Hypothalamus (tissue), 51 donors: ENCODE measurements at places on chromosomes 12 and 14.

DNA sequence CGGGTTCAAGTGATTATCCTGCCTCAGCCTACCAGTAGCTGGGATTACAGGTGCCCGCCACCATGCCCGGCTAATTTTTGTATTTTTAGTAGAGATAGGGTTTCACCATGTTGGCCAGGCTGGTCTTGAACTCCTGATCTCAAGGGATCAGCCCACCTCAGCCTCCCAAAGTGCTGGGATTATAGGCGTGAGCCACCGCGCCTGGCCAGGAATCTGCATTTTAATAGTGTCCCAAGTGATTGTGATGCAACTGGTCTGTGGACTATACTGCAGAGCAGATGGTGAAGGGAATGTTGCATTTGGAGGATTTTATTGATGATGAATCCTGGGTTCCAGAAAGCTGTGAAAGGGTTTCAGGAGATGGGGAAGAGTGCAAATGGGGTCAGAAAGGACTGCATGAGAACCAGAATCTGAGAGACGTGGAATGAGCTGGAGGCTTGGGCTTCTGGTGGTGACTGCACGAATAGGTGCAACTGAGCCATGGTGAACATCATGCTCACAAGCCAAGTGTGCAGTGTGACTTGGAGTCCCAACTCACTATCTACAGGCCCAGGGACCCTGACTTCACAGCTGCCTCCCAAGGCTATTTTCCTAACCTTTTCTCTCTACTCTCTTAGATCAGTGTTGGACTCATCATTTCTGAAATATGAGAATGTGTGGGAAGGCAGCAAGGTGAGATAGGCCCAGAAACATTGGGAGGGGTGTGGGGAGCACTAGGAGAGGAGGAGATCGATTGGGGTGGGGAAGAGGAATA, 4.5 kb downstream of the RPS26 start:
- no peak for DNase-seq

DNA sequence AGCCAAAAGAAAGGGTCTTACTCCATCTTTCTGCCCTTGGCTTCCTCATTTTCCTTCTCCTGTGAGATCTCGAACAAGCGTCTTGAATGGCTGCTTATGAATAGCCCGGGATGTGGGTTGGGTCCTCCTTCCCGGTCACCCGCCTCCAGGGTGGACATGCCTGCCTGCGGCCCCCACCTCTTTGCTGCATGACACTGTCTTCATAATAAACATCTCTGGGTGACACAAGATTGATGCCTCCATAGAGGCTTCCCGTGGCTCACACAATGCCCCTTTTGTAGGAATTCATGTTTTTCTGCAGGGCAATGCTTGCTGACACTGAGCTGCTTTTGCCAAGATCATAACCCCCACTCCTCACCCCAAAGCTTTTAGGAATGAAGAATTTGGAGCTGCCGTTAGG, 125.9 kb downstream of the ZNF664 start:
- no peak for DNase-seq

DNA sequence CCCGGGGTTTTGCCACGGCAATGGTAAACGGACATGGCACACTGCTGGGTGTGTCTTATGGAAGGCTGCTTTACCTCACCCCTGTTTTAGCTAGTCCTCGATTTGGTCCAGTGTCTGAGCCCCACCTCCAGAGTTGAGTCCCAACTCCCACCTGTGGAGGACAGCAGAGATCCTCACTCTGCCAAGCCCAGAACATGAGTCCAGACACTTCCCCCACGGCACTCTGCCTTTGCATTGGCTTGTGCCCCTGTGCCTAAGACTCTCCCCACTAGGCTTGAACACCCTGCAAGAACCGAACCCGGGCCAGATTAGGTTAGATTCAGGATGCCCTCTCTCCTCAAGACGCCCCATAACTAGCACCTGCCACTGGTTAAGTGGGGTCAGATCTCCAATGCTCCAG, 59.8 kb upstream of the C14orf180 start:
- DNase-seq = no peak

GRCh38 chr14:98168211-98168985, 1103.6 kb downstream of the BCL11B start:
- no peak for DNase-seq

- no peak for DNase-seq
Observed at GRCh38 chr12:103519632-103520031, 23.9 kb upstream of the C12orf42 start.

- DNase-seq = peak; percentile 66
Observed at GRCh38 chr14:68979021-68979721, at the start of gene ACTN1. TSS of gene ACTN1 (minus strand) at chr14:68979302. CDS start at chr14:68979056, 246 bp downstream.

- peak; percentile 42 for DNase-seq
Observed at GRCh38 chr14:21913759-21914158, 240.1 kb upstream of the OR4E1 start.

GRCh38 chr14:64369201-64369600, 19.0 kb upstream of the MTHFD1 start:
- DNase-seq = no peak

DNA sequence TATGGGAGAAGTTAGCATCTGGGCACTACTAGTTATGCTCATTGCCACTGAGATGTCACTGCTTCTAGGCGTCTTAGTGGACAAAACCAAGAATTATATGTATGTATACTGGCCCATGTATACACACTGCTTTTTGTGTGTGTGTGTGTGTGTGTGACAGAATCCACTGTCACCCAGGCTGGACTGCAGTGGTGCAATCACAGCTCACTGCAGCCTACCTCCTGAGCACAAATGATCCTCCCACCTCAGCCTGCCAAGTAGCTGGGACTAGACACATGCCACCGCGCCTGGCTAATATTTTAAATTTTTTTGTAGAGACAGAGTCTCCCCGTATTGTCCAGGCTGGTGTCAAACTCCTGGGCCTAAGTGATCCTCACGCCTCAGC, 25.2 kb downstream of the LIMA1 start:
- no peak for DNase-seq

- DNase-seq = no peak
Observed at GRCh38 chr12:49843411-49843810, 505 bp upstream of the BCDIN3D start.

DNA sequence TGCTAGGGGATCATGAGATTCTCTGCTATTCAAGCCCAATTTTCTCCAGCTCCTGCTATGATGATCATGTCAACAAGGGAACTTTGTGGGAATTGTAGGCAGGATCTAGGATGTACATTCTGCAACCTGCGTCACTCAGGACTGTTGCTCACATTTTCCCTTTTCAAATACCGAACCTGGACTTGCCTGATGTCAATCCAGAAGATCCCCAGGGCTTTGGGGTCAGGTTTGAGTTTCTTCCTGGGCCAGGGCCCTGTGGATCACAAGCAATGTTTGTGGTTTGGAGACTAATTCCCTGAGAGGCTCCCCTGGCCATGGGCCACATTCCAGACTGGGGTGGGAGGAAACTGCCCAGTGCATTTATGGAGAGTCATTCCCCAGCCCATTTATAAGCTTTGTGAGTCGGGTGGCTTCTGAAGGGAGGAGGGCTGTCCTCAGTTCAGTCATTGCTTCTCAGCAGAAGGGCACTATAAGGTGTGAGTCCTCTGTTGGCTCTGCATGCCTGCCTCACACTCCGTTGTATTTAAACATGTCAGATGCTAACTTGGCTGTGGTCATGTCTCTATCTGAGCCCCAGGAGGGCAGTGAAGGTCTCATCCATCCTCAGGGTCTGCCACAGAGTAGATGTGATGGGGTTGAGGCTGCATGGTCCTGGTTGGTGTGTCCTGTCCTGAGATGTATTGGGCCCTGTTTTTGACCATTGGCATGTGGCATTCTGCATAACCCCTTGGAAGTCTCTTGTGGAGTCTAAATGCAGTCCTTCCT, 6.5 kb downstream of the KRT86 start:
- no peak for DNase-seq

- DNase-seq = no peak
Observed at GRCh38 chr14:29126361-29126760, 359.8 kb downstream of the FOXG1 start.

GRCh38 chr12:94282675-94283074, 134.3 kb downstream of the PLXNC1 start:
- DNase-seq = no peak

- DNase-seq = no peak
Observed at GRCh38 chr12:110647631-110648040, 33.7 kb downstream of the TCTN1 start.

GRCh38 chr14:67387195-67387594, 24.8 kb downstream of the PLEK2 start:
- no peak for DNase-seq
